ENCODE measurements at places on chromosomes 5 and 9.
A peak's percentile ranks its signal among the peaks of the same experiment; 100 is the strongest.

- peak; percentile 35 for DNase-seq
Measured at GRCh38 chr5:73066466-73066865, 53.9 kb upstream of the TMEM171 start.

DNA sequence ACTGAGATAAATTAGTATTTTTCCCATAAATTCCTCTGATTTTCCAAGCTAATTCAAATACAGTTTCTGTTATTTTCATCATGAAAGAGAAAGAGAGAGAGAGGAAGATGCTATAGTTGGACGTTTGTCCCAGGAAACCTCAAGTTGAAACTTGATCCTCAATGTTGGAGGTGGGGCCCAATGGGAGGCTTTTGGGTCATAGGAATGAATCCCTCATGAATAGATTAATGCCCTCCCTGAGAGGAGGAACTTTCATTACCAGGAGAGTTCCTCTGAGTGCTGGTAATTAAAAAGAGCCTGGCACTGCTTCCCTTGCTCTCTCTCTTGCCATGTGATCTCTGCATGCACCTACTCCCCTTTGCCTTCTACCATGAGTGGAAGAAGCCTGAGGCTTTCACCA, 189.9 kb upstream of the SMC2 start:
- no peak for DNase-seq

- DNase-seq = peak; percentile 71
Measured at GRCh38 chr9:111902391-111903139, 6.0 kb downstream of the UGCG start.

DNA sequence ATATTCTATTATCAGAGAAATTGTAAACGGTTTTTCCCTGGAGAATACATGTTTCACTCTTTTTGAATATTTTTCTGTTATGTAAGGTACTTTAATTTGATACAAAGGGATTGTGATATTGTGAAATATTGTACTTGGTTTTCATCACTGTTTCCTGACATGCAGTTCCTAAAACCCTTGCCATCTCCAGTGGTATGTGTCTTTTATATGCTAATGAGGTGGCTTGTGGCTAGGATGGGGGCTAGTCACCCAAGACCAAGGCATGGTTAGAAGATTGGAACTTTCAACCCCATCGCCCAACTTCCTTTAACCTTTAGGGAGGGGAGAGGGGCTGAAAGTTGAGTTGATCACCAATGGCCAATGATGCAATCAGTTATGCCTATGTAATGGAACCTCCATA, 160.6 kb downstream of the TAF11L14 start:
- no peak for DNase-seq

- peak; percentile 84 for DNase-seq
Measured at GRCh38 chr5:144742361-144742760, 571.7 kb downstream of the KCTD16 start.

GRCh38 chr5:75690669-75691068, 26.6 kb downstream of the POC5 start:
- no peak for DNase-seq

DNA sequence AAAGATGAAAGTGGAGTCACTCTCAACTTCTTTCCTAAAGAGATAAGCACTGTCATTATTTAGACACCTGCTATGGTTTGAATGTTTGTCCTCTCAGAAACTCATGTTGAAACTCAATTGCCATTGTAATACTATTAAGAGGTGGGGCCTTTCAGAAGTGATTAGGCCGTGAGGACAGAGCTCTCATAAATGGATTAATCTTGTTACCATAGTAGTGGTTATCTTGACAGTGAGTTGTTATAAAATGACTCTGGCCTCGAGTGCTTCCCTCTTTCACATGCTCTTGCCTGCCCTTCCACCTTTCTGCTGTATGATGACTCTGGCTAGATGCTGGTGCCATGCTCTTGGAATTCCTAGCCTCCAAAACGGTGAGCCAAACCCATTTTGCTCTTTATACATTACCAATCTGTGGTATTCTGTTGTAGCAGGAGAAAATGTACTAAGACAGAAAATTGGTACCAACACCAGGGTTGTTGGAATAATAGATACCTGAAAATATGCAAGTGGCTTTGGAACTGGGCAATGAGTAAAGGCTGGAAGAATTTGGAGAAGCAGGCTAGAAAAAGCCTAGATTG, 38.0 kb downstream of the GDA start:
- no peak for DNase-seq

DNA sequence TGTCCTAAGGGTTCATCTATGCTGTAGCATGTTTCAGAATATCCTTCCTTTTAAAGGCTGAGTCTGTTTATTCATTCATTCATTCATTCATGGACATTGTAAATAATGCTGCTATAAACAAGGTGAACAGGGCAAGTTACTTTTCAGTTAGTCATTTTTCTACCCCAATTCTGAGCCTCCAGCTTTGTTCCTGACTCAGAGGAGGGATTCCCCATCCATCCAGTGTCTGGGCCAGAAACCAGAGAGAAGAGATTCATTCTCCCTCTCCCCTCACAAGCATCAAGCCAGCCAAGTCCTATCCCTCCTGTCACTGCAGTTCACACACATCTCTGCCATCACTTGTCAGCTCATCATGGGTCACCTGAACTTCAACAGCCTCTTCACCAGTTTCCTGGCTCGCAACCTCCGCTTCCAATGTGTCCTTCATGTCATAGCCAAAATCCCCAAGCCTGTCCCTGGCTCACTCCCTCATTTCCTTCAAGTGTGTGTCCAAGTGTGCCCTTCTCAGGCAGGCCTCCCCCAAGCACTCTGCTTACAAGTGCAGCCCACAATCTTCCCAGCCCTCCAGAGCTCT, 203.0 kb downstream of the TTLL11 start:
- no peak for DNase-seq

- no peak for DNase-seq
Measured at GRCh38 chr5:65840071-65840470, 86.3 kb upstream of the ERBIN start.

DNA sequence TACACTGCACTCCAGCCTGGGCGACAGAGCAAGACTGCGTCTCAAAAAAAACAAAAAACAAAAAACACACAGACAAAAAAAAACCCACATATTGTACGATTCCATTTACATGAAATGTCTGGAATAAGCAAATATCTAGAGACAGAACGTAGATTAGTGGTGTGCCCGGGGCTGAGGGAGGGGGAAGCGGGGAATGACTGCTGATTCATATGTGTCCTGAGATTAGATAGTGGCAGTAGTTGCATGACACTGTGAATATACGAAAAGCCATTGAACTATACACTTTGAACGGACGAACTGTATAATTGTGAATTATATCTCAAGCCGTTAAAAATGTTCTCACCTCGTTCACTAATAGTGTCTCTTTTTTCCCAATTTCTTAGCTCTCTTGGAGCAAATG, 23.9 kb downstream of the FGF1 start:
- no peak for DNase-seq

DNA sequence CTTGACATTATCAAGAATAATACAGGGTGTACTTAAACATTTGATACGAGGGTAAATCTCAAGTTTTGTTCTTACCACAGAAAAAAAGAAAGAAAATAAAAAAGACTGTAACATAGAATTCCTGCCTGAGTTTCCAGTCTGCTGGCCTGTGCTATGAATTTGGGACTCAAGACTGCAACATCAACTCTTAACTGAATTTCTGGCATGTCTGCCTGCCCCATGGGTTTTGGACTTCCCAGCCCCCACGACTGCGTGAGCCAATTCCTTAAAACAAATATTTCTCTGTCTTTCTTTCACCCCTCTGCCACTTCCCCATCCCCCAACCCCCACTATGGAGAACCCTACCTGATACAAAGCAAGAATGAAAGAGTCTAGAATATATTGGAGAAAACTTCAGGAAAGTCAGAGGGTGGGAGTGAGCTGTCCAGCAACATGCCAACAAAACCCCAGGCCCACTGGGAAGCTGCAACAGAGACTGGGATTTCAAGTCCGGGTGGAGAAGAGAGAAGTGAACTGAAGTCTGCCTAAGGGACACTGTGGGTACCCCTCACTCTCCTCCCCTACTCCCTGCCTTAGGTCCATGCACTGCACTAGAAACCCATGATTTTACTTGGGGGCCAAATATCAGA, 43.0 kb downstream of the MARCHF3 start:
- DNase-seq = no peak

DNA sequence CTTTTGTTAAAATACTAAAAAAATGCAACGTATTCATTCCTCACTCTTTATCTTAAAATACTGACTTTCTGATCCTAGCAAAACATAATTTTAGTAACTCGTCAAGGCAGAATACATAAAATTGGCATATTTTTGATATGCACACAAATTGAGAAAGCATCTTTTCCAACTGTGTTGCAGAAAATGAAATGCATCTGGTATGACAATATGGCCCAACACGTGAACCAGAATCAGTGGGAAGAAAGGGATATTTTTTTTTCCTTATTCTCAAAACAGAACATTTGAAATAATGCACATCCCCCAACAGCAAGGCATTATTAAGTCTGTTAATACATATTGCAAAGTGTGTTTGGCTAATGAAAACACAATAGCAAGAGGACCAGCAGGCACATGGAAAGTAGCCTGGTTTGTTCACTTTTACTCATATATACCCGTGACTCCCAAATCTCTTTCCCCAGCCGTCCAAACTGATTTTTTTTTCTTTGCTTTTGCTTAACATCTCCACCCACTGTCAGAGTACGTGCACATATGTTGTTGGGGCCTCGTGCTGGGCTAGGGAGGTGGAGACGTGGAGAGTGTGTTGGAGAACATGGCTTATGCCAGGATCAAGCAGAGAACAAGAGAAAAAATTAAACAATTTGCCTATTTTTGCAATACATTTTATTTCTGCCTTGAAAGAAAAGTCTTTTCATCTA, 4.3 kb downstream of the MCTP1 start:
- no peak for DNase-seq
